ENCODE measurements at places on chromosomes 13 and 19. TPM values are rescaled to one million over a fixed set of nuclear protein-coding genes. Genes with fewer than 3 reads are reported as not detected.

DNA sequence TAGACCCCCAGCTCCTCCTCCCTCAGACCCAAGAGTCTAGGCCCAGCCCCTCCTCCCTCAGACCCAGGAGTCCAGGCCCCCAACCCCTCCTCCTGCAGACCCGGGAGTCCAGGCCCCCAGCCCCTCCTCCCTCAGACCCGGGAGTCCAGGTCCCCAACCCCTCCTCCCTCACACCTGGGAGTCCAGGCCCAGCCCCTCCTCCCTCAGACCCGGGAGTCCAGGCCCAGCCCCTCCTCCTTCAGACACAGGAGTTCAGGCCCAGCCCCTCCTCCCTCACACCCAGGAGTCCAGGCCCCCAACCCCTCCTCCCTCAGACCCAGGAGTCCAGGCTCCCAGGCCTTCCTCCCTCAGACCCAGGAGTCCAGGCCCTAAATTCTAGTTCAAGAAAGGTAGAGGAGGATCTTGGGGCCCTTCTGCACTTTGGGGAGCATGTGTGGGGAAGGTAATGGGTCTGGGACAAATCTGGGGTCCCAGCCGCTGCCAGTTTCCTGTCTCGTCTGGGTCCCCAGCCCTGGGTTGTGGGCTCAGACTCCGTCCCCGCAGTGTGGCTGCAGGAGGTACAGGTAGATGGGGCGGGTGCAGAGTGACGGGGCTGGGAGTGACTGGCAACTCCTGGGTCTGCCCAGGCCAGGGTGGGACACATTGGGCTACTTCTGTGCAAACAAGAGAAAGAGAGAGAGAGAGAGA is 3.2 kb upstream of the TMEM190 start:
- H3K36me3 ChIP-seq = no peaks in the 10 kb centered on the region
- H3K27me3 ChIP-seq = peaks cover 48% of the 10 kb centered on the region
- H3K4me3 ChIP-seq = no peak overlapping the region

DNA sequence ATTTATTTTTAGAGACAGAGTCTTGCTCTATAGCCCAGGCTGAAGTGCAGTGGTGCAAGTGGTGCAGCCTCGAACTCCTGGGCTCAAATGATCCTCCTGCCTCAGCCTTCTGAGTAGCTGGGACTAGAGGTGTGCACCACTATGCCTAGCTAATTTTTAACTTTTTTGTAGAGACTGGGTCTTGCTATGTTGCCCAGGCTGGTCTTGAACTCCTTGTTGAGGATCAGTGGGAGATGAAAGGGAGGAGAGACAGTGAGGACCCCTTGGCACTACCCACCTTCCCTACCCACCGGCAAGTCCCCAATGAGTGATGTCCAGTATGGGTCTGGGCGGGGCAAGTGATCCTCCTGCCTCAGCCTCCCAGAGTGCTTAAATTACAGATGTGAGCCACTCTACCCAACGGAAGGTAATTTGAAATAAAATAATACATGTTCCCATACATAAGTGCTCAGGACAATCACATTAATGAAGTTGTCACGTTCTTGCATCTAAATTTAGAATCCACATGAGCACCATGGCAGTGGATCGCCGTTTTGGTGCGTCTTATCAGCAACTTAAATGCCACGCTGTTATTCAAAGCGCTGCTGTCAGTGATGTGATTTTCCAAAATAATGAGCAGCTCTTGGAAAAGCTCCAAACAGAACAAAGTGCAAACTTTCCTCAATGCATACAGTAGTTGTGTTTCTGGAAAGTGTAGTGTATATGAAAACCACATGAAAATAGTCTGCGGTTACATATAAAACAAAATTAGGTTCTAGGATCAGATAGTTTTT is 5.9 kb upstream of the ARL11 start:
- H3K4me1 ChIP-seq = no peaks in the 10 kb centered on the region
- no peaks in the 10 kb centered on the region for H3K27me3 ChIP-seq
- DNase-seq = no peak
- no peak overlapping the region for H3K27ac ChIP-seq
- no peaks in the 10 kb centered on the region for H3K36me3 ChIP-seq

GRCh38 chr13:73304442-73304841 is 245.6 kb downstream of the KLF5 start:
- H3K36me3 ChIP-seq = no peaks in the 10 kb centered on the region
- DNase-seq = no peak
- no peaks in the 10 kb centered on the region for H3K27me3 ChIP-seq
- no peak overlapping the region for H3K27ac ChIP-seq

GRCh38 chr13:83780227-83780626 is 102.0 kb downstream of the SLITRK1 start:
- DNase-seq = no peak
- H3K27ac ChIP-seq = no peak overlapping the region

GRCh38 chr13:79405501-79405830 is 589 bp downstream of the RBM26 start:
- H3K36me3 ChIP-seq = no peaks in the 10 kb centered on the region
- no peaks in the 10 kb centered on the region for H3K27me3 ChIP-seq
- peak overlapping the region; percentile 96 for H3K27ac ChIP-seq

CHAF1A gene
- total RNA-seq = 12.6 TPM

- H3K27ac ChIP-seq = no peak overlapping the region
- H3K36me3 ChIP-seq = no peaks in the 10 kb centered on the region
- no peaks in the 10 kb centered on the region for H3K27me3 ChIP-seq
- no peak for DNase-seq
- no peaks in the 10 kb centered on the region for H3K4me1 ChIP-seq
Measured at GRCh38 chr19:13302526-13303270, 152.5 kb downstream of the IER2 start.

EDNRB gene
- 21.5 TPM for total RNA-seq

DNA sequence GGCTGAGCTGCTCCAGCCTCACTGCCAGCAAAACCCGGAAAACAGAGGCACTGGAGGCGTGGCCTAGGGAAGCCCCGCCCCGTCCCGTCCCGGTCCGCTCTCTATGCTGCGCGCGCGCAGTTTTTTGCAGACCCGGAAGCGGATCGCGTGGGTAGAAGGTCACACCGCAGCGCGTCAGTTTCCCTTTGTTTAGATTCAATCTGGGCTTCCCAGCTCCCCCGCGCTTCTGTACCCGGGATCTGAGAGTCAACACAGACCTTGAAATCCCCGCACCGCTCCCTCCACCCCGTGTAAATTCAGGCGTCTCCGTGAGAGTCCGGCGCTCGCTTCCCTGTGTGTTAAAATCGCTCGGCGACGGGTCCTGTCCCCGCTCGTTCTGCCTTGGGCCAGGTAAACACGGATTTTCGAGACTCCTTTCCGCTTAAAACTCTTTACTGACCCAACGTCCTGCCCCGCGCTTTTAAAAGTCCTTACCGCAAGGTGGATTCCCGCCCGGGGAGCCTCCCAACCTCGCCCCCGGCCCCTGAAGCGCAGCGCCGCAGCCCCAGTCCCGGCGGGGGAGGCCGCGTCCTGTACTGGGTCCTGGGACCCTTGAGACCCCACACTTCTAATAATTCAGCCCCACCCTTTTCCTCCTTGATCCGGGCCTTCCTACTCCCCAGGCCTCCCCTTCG is at the start of gene ZNF610:
ZNF610 (plus strand) TSS at position 127 of the 674 bp plus-strand sequence. CDS start 12,930 bp downstream, outside the sequence.
- peak within 1 kb of the TSS; percentile 61 for H3K27ac ChIP-seq
- no peaks in the 10 kb centered on the region for H3K27me3 ChIP-seq
- H3K4me3 ChIP-seq = peak within 1 kb of the TSS; percentile 60
- H3K4me1 ChIP-seq = no peaks in the 10 kb centered on the region
- H3K36me3 ChIP-seq = no peaks in the 10 kb centered on the region

DNA sequence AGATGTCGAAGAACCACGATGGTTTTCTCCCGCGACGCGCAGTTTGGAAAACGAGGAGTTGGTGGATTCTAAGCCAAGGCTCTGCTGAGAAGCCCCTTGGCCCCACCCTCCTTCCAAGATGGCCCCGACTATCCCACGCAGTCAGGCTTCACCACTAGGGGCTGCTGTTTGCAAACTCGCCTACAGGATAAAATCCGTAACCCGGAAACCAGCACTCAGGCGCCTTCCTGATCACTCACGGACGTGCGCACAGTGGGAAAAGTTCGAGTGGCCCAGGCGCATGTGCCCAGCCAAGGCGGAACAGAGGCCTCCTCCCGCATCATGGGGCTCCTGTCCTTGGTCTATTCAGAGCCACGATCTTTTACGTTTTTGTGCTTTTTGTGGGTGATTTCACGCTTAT is 19.2 kb upstream of the UQCR11 start:
- no peak overlapping the region for H3K27ac ChIP-seq
- no peaks in the 10 kb centered on the region for H3K4me1 ChIP-seq
- H3K27me3 ChIP-seq = no peaks in the 10 kb centered on the region
- no peak overlapping the region for H3K4me3 ChIP-seq
- H3K36me3 ChIP-seq = no peaks in the 10 kb centered on the region
- peak; percentile 57 for DNase-seq

NTN5 gene
- total RNA-seq = not detected

DNA sequence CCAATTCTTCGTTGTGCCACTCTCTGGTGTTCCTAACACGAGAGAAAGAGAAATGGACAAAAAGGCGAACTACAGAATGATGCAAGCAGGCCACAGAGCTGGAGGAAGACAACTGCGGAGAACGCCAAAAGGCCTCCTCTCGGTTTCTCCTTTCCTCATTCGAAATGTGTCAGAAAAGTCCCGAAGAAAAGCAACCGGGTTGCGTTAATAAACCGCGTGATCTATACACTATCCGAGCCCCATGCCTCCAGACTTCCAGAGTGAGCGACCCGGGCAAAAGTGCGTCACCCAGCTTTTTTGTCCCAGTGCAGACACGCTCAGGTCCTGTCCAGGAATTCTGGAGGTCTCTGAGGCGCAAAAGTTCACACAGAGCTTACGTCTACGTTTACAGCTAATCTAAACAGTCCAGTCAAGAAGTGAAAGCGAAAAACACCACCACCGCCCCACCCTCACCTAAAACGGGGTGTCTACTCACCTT is 413 bp downstream of the N4BP2L2 start:
- no peaks in the 10 kb centered on the region for H3K4me1 ChIP-seq
- no peaks in the 10 kb centered on the region for H3K27me3 ChIP-seq
- H3K27ac ChIP-seq = peak overlapping the region; percentile 95
- H3K4me3 ChIP-seq = peak overlapping the region; percentile 77
- H3K36me3 ChIP-seq = no peaks in the 10 kb centered on the region

DNA sequence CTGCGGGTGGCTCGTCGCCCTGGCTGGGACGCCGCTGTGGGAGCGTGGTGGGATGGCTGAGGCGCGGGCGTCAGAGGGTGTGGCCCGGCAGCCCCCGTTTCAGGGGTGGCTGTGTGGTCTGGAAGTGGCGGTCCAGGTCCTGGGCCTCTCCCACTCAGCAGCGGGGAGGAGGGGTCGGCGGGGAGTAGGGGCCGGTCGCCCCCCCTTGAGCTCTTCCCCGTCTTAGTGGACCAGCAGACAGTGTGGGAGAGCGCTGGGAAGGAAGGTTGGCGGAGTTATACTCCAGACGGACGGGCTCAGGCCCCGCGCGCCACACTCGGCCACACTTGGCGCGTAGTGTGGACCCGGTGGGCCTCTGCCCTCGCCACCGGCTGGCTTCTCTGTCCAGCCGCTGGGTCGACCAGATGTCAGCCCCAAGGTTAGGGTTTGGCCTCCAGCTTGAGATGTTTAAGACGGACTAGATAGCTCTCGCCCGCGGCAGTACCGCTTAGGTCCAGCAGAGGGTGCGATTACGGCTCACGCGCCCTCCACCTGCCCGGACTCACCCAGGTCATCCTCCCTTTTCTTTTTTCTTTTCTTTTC is 21.7 kb upstream of the ZNF429 start:
- H3K27me3 ChIP-seq = no peaks in the 10 kb centered on the region
- peak; percentile 61 for DNase-seq
- no peak overlapping the region for H3K27ac ChIP-seq
- no peaks in the 10 kb centered on the region for H3K36me3 ChIP-seq
- H3K4me3 ChIP-seq = no peak overlapping the region
- H3K4me1 ChIP-seq = no peaks in the 10 kb centered on the region

SIGLEC9 gene
- total RNA-seq = 2.1 TPM

DNA sequence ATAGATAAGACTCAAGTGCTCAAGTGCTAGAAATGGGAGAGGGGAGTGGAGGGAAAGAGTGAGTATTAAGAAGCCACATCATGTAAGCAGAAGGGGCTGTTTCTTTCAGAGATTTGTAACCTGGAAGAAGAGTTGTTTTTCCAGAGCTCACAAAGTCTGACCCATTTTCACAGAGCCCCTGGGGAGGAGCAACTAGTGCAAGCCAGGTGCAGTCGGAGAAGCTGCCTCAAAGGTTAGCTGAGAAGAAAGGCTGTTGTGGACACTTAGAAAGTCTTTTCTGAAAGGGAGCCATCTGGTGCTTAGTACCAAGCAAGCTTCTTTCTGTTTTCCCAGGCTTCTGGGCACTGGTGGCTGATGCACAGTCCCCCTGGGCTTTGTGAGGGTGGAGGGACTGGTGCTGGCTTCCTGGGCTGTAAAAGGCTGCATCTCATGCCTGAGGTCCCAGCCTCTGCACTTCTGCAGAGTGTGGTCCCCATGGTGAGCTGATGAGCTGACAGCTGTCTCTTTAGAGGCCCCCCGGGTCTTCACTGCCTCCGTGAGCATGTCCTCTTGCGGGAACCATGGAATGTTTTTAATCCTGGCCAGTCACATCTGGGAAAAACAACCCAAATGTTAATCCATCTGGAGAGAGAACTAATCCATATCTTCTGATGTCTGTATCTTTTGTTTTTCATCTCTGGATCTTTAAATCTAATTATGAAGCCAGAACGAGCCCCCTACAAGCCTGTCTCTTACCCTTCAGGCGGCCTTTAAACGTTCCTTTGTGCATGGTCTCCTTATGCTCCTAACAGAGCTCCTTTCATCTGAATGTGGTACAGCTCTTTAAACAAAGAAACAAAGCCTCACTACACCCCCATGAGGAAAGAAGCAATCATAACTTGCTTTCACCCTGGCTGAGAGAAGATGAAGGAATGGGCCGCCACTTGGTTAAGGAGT is 40.2 kb downstream of the OLFM4 start:
- H3K36me3 ChIP-seq = no peaks in the 10 kb centered on the region
- no peaks in the 10 kb centered on the region for H3K27me3 ChIP-seq
- H3K4me1 ChIP-seq = no peaks in the 10 kb centered on the region
- H3K4me3 ChIP-seq = no peak overlapping the region
- H3K27ac ChIP-seq = no peak overlapping the region
- no peak for DNase-seq

SPTBN4 gene
- total RNA-seq = 0.18 TPM

C1QTNF9 gene
- total RNA-seq = not detected

GRCh38 chr13:113187883-113188665 is 20.4 kb downstream of the PCID2 start:
- no peak overlapping the region for H3K27ac ChIP-seq
- H3K27me3 ChIP-seq = no peaks in the 10 kb centered on the region
- no peak for DNase-seq
- H3K4me1 ChIP-seq = no peaks in the 10 kb centered on the region

- H3K27me3 ChIP-seq = no peaks in the 10 kb centered on the region
- no peaks in the 10 kb centered on the region for H3K36me3 ChIP-seq
- peak; percentile 100 for DNase-seq
- H3K4me3 ChIP-seq = peak within 1 kb of the TSS; percentile 75
- H3K27ac ChIP-seq = peak within 1 kb of the TSS; percentile 95
- H3K4me1 ChIP-seq = peaks cover 13% of the 10 kb centered on the region
Measured at GRCh38 chr19:54463531-54464043, at the start of gene LENG9. TSS of gene LENG9 (minus strand) at chr19:54463778. CDS start at chr19:54463526, 252 bp downstream.
